ENCODE measurements at places on chromosomes 12 and 14. TPM values are rescaled to one million over a fixed set of nuclear protein-coding genes. Genes with fewer than 3 reads are reported as not detected.

The C12orf54 gene
- total RNA-seq: not detected

GRCh38 chr14:64394423-64394822, 6.3 kb downstream of the MTHFD1 start:
- DNase-seq: no peak

GRCh38 chr14:79417961-79418360, 793.3 kb downstream of the DIO2 start:
- DNase-seq: peak; percentile 7

DNA sequence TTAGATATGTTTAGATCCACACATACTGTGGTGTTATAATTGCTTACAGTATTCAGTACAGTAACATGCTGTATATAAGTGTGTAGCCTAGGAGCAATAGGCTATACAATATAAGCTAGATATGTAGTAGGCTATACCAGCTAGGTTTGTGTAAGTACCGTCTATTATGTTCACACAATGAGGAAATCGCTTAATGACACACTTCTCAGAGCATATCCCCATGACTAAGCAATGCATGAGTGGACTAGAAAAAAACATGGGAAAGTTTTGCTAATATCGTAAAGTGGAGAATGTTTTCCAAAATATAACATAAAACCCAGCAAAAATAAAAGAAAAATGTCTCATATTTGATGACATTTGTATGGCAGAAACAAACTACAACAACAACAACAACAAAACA, 27.3 kb downstream of the AKAP3 start:
- DNase-seq: no peak

GRCh38 chr12:46360370-46360769, 12.2 kb downstream of the SLC38A2 start:
- DNase-seq: no peak

DNA sequence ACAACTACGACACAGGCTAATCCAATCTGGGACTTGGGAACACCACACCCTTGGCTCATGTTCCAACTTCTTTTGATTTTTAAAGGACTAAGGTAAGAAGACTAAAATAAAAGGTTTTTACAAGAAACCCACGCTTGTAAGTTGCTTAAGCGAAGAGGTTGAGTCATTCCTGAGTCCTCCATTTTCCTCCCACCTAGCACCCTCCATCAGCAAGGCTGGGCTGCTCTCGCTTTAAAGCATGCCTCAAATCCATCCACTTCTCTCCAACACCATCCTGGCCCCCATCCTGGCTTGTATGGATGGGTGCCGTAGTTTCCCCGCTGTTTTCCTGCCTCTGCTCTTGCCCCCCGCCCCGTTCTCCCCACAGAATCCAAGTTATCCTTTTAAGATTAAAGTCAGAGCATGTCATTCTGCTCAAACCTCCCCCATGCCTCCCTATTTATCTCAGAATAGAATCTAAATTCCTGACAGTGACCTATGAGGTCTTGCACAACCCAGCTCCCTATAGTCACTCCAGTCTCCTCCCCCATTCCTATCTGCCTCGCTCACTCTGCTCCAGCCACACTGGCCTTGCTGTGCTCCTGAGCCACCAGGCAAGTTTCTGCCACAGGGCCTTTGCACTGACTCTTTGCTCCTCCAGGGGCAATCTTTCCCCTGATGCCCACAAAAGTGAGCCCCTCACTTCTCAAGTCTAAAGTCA, 34.5 kb downstream of the SCARB1 start:
- peak; percentile 86 for DNase-seq

DNA sequence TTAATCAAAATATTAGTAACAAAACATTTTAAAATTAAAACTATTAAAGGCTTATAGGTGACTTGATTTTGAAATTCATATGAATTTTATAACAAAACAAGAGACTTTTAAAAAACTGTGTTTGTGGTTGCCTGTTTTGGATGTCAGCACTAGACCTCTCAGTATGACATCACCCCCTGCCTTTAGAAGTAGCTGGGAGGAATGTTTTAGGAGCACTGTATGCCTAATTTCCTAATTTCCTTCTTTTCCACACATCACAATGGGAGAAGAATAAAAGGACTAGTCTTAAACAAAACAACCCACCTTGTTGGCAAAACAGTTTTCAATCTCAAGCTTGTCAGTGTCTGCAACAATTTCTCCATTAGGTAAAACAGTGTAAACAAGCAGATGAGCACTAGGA, 48.1 kb upstream of the PZP start:
- no peak for DNase-seq

DNA sequence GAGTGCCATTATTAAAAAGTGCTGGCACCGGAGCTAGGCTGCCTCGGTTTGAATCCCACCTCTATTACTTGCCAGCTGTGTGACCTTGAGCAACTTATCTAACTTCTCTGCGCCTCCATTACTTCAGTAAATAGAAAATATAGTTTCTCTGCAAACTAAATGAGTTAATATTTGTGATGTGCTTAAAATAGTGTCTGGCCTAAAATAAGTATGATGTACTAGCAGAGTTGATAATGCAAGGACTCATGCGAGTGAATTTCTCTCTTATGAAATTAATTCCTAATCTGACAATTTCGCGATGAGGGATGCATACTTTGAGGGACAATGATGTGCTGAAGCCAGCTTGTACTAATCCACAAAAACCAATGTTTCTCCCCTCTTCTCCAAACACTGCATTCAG, 180.8 kb upstream of the NTF3 start:
- no peak for DNase-seq

DNA sequence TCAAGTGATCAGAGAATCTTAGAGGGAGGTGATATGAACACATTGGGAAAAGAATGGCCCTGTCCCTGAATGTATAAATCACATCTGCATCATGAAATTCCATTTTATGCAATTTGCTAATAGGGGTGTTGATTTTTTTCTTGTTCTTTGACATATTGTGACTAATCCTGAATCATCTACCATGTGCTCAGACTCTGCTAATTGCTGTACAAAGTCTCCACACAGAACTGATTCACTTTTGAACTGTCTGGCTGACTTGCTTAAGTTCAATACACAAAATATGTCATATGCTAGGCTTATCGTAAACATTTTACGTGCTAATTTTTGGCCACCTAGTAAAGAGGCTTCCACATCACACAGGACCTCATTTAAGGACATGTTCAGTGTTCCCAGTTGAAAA, 2.6 kb downstream of the TMEM132D start:
- DNase-seq: no peak

GRCh38 chr12:113802966-113803758, 163.0 kb downstream of the RBM19 start:
- no peak for DNase-seq

The YAF2 gene
- 17.3 TPM for total RNA-seq

The SLC7A7 gene
- 2.5 TPM for total RNA-seq

DNA sequence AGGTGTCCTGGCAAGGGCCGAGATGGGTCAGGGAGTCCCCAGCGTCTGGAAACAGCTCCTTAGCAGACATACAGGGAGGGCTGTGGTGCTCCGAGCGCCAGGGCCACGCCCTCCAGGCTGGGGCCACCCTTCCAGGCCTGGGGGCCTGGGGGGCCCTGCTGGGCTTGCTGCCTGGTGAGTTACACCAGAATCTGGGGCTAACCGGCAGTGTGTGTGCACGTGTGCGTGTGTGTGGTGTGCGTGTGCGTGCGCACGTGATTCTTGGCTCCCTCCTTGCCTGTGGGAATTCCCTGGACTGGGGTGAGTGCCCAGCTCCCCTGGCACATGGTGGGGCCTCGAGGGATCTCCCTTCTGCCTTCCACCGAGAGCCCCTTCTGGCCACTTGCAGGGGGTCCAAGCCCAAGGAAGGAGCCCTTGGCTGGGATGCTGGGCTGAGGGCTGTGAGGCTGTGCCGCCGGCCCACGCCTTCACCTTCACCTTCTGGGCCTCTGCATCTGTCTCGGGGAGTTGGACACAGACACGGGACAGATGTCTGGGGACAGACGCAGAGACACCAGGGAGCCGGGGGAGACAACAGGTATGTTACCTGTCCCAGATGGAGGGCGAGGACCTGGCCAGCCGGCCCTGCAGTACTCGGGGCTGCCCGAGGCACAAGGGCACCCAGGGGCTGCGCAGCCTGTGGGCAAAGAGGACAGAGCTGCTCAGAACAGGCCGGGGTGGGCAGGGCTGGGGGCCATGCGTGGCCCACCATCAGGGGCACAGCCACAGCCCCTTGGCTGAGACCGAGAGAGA, 37.2 kb downstream of the BEGAIN start:
- no peak for DNase-seq

The BLOC1S1 gene
- 70.2 TPM for total RNA-seq

DNA sequence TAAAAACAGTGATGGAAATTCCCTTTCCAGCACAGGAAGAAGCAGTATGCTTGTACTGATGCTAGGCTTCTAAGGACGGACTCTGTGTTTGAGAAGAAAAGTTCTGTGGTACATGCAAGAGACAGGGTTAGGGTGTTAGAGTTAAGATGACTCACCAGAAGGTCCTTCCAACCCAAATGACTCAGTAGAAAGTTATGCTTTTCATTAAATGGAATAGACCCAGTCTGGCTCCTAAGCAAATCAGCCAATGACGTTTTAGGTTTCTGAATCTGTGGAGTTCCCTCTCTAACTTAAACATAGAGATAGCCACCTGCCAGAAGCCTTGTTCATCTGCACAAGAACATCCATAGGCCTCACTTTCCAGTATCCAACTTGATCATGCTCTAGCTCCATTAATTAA, 5.7 kb downstream of the PTHLH start:
- DNase-seq: peak; percentile 98
